CD4-positive, CD25-positive, alpha-beta regulatory T cell (primary cell): ENCODE measurements at places on chromosomes 6 and 20. TPM values are rescaled to one million over a fixed set of nuclear protein-coding genes. Genes with fewer than 3 reads are reported as not detected.

DNA sequence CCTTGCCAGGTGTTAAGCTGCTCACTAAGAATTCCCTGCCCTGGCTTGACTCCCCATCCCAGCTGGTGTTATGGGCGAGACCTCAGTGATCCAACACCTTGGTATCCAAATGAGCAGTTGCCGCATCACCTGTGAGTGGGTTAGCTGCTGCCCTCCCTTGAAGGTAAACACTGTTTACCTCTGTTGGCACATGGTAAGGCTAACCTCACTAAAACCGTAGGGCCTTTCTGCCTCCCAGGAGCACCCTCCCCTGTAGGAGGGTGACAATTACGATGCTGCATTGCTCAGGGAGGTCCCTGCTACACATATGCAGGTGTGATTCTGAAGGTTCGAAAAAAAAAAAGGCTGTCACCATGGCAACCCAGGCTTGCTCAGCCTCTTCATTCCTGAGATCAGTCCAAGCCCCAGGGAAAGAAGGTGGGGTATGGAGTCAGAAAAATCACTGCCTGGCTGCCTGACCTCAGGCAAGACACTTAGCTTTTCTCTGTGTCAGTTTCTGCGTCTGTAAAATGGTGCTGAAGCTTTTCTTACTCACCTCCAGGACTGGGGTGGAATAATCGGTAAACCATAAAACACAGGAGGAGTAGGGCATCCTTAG is 19.5 kb downstream of the PNPLA1 start:
- H3K27ac ChIP-seq: no peak overlapping the region
- H3K4me3 ChIP-seq: no peak overlapping the region
- H3K36me3 ChIP-seq: no peaks in the 10 kb centered on the region
- H3K4me1 ChIP-seq: peaks cover 4% of the 10 kb centered on the region

DNA sequence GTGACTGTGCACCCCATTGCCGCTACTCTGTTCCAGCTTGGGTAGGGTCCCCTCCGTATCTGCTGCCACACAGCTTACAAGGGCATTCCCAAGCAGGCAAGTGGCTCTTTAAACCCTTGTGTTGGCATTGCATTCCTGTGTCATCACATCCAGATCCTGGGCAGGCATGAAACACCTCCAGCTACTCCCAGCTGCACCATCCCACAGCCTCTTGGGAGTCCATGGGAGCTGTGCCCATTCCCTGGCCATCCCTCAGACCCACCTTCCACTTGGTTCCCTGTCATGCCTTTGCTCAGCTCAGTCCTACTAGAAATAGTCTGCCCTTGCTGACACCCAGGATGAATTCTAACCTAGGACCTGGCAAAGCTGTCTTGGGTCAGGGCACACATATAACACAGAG is 87.7 kb downstream of the PSMG4 start:
- no peaks in the 10 kb centered on the region for H3K36me3 ChIP-seq
- H3K27me3 ChIP-seq: no peaks in the 10 kb centered on the region
- H3K4me3 ChIP-seq: no peak overlapping the region
- no peak overlapping the region for H3K27ac ChIP-seq

- peaks cover 4% of the 10 kb centered on the region for H3K27me3 ChIP-seq
- no peak overlapping the region for H3K4me3 ChIP-seq
- no peak overlapping the region for H3K27ac ChIP-seq
- DNase-seq: no peak
- no peaks in the 10 kb centered on the region for H3K36me3 ChIP-seq
- no peaks in the 10 kb centered on the region for H3K4me1 ChIP-seq
Observed at GRCh38 chr6:82882363-82883023, 183.1 kb downstream of the UBE3D start.

DNA sequence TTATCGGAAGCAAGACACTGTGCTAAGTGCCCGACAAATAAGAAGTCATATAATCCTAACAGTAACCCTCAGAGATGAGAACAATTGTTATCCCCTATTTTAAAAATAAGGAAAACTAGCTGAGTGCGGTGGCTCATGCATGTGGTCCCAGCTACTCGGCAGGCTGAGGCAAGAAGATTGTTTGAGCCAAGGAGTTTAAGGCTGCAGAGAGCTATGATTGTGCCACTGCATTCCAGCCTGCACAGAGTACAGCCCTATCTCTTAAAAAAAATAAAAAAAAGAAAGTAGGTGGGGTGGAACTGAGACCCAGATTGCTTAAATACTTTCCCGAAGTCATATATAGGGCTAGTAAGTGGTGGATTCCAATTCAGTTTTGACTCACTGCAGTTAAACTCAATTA is 84.7 kb downstream of the UST start:
- H3K36me3 ChIP-seq: no peaks in the 10 kb centered on the region
- H3K4me1 ChIP-seq: peaks cover 14% of the 10 kb centered on the region
- no peak overlapping the region for H3K27ac ChIP-seq

GRCh38 chr20:21505810-21506530 is 7.9 kb downstream of the NKX2-2 start:
- H3K36me3 ChIP-seq: no peaks in the 10 kb centered on the region
- DNase-seq: peak; percentile 43
- H3K4me3 ChIP-seq: no peak overlapping the region
- peaks cover 30% of the 10 kb centered on the region for H3K4me1 ChIP-seq

- peak within 1 kb of the TSS; percentile 85 for H3K4me3 ChIP-seq
- DNase-seq: peak; percentile 92
- peak within 1 kb of the TSS; percentile 96 for H3K27ac ChIP-seq
- H3K4me1 ChIP-seq: peaks cover 4% of the 10 kb centered on the region
- H3K36me3 ChIP-seq: no peaks in the 10 kb centered on the region
Observed at GRCh38 chr20:34558320-34559218, at the start of gene MAP1LC3A. TSS of gene MAP1LC3A (plus strand) at chr20:34558718. CDS start at chr20:34558869, 151 bp downstream.

- H3K4me1 ChIP-seq: peaks cover 11% of the 10 kb centered on the region
- H3K4me3 ChIP-seq: no peak overlapping the region
- no peaks in the 10 kb centered on the region for H3K27me3 ChIP-seq
- peaks cover 35% of the 10 kb centered on the region for H3K36me3 ChIP-seq
- H3K27ac ChIP-seq: peak overlapping the region; percentile 41
Observed at GRCh38 chr6:116268589-116269293, 11.0 kb downstream of the TSPYL1 start.

DNA sequence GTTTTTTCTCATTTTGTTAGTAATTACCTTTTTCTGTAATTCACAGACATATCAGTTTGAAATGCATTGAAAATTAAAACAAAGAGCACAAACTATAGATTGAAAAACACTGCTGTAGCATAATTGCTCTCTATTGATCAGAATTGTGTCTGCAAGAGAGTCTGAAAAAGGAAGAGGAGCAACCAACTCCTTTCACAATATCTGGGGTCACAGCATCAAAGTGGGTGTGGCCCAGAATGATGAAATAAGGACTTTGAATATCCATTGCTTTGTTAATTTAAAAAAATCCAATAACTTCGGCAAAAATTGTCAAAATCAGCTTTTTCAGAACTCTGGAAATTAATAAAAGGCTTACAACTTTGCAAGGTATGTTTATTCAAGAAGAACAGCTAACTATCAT is 99.2 kb downstream of the MYLK4 start:
- no peak overlapping the region for H3K4me3 ChIP-seq
- H3K4me1 ChIP-seq: no peaks in the 10 kb centered on the region

GRCh38 chr20:10487142-10488136 is 52.3 kb downstream of the SLX4IP start:
- no peak for DNase-seq
- no peaks in the 10 kb centered on the region for H3K36me3 ChIP-seq
- no peak overlapping the region for H3K27ac ChIP-seq
- no peak overlapping the region for H3K4me3 ChIP-seq
- H3K4me1 ChIP-seq: no peaks in the 10 kb centered on the region
- no peaks in the 10 kb centered on the region for H3K27me3 ChIP-seq

The HLA-DOA gene
- total RNA-seq: 14.0 TPM
